ENCODE measurements at places on chromosomes 11 and 22.

- DNase-seq: no peak
Measured at GRCh38 chr11:12085371-12086251, 24.8 kb upstream of the MICAL2 start.

DNA sequence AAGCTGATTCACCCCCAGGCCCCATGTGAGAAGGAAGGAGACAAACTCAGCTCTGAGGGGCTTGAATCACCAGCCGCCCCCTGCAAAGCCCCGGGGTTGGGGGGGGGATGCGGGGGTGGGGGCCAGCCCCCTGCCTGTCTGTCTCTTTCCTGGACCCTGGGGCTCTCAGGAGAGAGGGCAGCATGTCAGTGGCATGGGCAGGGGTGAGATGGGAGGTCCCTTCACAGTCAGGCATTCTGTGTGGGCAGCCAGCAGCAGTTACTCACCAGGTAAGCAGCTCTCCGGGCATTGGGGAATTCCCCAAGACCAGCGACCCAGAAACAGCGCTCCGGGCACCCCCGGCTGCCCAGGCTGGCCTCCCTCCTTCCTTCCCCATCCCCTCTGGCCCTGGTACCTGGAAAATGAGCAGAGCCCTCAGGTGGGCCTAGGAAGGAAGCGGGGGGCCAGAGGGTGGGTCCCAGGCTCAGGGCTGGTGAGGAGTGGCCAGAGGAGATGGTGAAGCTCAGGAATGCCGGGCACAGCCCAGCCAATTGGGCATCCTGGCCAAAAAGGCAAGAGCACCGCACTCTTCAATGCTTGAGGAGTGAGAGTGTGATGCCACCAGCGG, 4.2 kb upstream of the LIF start:
- DNase-seq: peak; percentile 85

GRCh38 chr11:109940816-109941215, 152.4 kb upstream of the ZC3H12C start:
- DNase-seq: peak; percentile 80

GRCh38 chr22:49751318-49751965, 76.2 kb downstream of the BRD1 start:
- DNase-seq: no peak

DNA sequence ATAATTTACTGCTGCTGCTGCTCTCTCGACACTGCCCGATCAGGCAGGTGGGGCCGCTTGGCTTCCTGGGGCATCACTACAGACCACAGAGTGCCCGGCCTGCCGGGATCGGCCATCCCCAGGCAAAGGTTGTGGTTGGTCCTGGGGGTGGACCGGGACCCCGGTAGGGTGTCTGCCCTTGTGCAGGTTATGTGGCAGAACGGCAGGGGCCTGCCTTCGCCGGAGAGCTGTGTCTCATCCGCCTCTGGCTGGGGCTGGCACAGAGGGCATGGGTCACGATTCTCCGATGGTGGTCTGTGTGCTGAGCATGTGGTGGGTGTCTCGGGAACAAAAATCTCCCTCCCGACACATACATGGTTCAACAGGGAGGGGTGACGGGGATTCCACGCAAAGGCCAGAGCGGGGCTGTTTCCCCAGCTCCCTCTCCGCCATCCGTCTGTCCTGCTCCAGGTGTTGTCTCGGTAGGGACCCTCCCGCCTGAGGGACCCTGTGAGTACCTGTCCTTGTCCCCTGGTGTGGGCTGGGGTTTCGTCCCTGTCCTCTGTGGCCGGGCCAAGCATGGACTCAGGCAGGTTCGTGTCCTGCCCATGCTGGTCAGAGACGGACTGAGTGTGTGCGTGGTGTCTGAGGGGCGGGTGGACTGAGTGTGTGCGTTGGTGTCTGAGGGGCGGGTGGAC, 7.8 kb downstream of the GRAMD4 start:
- DNase-seq: no peak

- no peak for DNase-seq
Measured at GRCh38 chr11:3950996-3951660, 95.7 kb downstream of the STIM1 start.

DNA sequence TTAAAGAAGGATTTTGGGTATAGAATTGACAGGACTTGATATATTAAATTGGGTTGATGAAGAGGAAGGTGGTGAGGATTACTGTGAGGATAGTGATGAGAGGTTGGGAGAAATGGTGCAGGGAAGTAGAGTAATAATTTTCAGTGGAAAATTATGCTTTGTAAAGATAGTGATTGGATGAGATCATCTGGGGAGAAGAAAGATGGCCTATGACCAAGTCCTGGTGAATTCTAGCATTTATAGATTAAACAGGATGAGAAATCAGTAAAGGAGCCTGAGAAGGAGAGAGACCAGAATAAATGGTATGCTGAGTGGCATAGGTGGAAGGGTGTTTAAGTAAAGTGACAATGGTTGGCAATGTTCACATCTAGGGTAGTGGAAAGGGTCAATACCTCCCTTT, 15.0 kb downstream of the IPO7 start:
- DNase-seq: no peak

GRCh38 chr11:120335556-120335907, 681 bp upstream of the ARHGEF12 start:
- no peak for DNase-seq

DNA sequence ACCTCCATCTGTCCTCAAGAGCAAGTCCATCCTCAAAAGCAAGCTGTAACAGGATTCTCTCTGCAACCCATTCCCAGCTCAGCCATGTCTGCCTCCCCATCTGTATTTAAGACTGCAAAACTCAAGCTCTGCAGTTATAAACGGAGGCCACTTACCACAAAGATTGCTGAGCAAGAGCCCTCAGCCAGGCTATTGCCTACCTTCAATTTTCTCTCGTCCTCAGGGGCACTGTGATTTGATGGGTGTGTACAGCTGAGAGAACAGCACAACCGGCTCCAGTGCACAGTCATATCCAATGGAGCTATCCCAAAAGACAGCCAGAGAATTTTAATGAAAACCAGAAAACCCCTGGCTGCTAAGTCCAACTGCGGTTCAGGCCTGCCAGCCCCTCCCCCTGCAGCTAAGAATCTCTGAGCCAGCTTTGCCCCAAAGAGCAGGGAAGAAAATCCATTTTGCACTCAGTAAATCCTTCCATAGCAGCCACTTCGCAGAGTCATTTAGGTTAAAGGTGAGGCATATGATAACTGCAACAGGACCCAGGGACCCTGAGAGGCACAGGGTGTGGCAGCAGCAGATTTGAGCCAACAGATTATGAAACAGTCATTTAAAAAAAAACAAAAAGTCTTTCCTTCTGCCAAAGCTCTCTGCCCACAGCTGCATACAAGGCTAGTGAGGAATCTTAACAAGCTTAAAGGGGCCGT, 37.6 kb downstream of the RAB30 start:
- no peak for DNase-seq

- DNase-seq: no peak
Measured at GRCh38 chr11:48031602-48032001, 51.2 kb downstream of the PTPRJ start.

GRCh38 chr11:96015906-96016565, 92.1 kb upstream of the MTMR2 start:
- DNase-seq: no peak

DNA sequence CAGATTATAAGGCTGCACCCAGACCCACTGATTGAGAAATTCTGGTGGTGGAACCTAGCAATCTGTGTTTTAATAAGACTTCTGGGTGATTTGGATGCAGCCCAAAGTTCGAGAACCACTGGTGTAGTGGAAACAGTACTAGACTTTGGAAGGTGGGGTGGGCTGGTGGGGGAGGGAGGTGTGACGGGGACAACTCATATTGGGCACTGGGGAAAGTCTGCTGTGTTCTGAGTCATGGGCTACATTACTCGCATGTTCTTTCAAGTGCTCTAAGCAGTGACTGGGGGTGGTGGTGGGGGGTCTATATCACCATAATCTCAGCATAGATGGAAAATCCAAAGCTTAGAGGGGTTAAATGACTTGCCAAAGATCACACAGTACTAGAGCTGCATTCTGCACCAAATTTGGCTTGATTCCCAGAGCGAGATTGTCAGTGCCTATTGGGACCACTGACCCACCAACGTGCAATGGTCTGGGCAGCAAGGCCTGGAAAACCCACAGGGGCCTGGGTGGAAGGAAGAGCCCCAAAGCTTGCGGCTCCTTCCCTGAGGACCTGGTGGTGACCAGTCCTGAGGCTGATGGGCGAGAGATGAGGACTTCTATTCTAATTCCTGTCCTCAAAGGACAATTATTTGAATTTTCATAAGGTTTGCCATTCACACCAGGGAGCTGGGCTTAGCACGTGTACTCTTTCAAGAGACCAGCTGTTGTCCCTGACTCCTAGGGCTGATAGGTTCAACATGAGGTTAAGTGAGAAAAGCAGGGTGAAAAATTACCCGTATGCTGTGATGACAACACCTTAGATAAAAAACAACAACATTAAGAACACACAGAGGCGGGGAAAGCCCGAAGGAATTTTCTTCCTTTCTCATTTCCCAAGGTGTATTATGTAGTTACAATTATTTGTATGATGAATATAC, 77.5 kb upstream of the NARS2 start:
- DNase-seq: no peak

GRCh38 chr22:33330534-33330933, 272.4 kb upstream of the SYN3 start:
- no peak for DNase-seq

DNA sequence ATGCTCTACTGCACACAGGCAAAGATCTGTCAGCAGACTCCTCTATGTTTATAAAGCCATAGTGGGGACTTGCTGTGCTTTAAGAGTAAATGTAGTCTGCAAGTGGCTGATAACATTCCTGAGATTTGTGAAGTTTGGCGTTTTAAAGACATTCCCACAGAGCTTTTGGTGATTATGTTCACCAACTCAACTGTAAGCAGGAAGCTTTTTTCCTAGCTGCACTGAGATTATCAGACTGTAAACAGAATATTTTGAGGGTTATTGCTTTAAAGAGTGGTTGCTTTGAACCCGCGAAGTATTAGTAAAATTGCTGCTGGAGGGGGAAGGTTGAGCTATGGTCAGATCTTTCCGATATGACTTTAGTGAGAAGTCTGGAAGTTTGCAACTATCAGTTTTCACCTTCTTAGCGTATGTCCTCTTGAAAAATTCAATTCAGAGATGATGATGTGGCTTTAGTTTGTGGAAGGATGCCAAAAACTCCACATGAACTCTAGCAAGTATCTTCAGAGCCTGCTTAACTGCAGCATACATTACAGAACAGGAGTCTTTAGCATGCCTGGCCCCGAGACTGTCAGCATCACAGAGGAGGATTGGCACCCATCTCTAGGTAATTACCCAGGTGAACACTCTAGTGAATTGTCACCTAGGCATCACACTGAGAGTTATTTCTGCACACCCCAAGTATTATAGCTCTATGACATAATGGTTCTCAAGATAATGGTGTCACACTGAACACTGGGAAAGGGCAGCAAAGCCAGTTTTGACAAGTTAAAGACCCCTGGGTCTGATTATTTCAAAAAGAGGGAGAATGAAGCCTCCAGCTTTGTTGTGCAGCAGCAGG, 89.9 kb downstream of the MTNR1B start:
- no peak for DNase-seq

- DNase-seq: no peak
Measured at GRCh38 chr11:115126515-115127208, 377.6 kb downstream of the CADM1 start.

GRCh38 chr11:117690484-117691217, 106.4 kb downstream of the DSCAML1 start:
- no peak for DNase-seq

DNA sequence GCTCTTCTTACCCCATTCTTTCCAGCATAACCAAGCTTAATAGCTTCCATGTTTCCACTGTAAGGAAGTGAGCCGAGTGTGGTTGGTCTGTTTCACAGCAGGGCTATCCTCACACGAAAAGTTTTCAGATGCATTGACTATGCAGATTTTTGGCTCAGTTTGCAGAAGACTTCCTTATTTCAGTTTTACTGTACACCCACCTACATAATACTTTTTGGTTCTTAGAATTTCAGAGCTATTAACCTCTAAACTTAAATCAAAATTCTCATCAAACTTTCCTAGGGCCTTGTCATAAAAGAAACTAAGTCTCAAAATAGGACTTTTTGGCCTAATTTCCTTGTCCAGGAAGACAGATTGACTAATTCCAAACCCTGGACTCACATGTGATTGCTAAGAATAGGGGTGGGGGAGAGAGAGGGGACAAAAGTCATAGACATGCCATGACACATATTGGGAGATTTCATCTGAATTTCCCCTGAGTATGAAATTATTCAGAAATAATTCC, 7.3 kb upstream of the EHF start:
- DNase-seq: no peak

- no peak for DNase-seq
Measured at GRCh38 chr11:65003282-65003681, 6.5 kb upstream of the BATF2 start.

GRCh38 chr11:112100462-112100861, 13.8 kb downstream of the SDHD start:
- DNase-seq: no peak

- no peak for DNase-seq
Measured at GRCh38 chr22:44709881-44710392, 7.9 kb downstream of the PRR5 start.

- peak; percentile 11 for DNase-seq
Measured at GRCh38 chr11:35487532-35488078, 37.8 kb downstream of the PAMR1 start.

GRCh38 chr11:63907808-63908530, 9.0 kb downstream of the RCOR2 start:
- no peak for DNase-seq

- peak; percentile 76 for DNase-seq
Measured at GRCh38 chr11:130522284-130522961, 74.0 kb downstream of the ADAMTS15 start.

GRCh38 chr11:78929906-78930220, 355.2 kb upstream of the NARS2 start:
- no peak for DNase-seq

DNA sequence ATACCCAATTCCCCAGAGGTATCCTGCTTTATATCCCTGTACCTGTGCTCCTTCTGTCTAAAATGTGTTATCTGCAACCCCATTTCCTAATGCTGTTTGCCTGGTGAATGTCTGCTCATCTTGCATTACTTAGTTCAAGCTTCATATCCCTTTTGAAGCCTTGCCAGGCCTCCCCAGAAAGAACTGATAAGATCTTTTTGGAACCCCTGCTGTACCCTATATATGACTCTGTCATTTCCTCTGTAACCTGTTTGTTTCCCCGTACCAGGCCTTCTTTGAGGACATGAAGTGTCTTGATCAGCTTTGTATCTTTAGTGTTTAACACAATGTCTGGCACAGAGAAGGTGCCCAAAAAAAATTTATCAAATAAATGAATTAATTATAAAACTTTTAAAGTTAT, 77.6 kb downstream of the LIF start:
- DNase-seq: no peak

- DNase-seq: no peak
Measured at GRCh38 chr11:62437616-62438015, 18.8 kb downstream of the SCGB1A1 start.

- no peak for DNase-seq
Measured at GRCh38 chr11:9527481-9528135, 45.9 kb upstream of the WEE1 start.

DNA sequence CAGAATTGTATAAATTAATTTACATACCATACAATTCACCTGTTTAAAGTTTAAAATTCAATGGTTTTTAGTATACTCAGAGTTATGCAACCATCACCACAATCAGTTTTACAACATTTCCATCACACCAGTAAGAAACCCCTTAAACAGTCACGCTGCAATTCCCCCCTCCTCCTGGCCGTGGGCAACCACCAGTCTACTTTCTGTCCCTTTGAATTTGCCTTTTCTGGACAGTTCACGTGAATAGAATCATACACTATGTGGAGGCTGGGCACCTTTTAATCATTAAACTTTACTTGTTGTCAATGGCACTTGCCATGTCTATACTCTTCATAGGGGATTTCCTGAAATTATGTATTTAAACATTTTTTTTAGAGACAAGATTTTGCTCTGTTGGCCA, 20.1 kb upstream of the SWAP70 start:
- no peak for DNase-seq

- DNase-seq: no peak
Measured at GRCh38 chr11:108092134-108092533, 29.2 kb upstream of the ACAT1 start.

All from RKO (cell line).